ENCODE measurements at places on chromosomes 6 and 20. TPM values are rescaled to one million over a fixed set of nuclear protein-coding genes. Genes with fewer than 3 reads are reported as not detected.

The PPP1R3G gene
- 0.48 TPM for total RNA-seq

The WFDC2 gene
- 16.5 TPM for total RNA-seq

The TPX2 gene
- total RNA-seq = 119 TPM

The PRSS16 gene
- total RNA-seq = 5.0 TPM

The NKX2-2 gene
- total RNA-seq = not detected

All from H7 (cell line).